ENCODE measurements at places on chromosomes 2 and 18. TPM values are rescaled to one million over a fixed set of nuclear protein-coding genes. Genes with fewer than 3 reads are reported as not detected.

GRCh38 chr2:100720445-100720844, 99.5 kb upstream of the NPAS2 start:
- no peak for DNase-seq

DNA sequence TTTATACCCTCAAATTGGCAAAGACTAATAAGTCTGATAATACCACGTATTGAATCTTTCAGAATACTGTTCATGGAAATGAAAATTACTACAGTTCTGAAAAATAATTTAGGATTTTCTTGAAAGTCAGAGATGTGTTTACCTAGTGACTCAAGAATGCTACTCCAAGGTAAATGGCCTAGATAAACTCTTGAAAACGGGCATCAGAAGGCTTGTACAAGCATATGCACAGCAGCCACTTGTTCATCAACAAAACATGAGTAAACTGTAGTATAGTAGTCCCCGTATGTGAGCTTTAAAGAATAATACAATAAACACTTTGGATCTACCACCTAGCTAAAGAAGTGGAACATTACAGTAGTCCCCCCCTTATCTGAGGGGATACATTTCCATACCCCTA, 157.5 kb downstream of the THADA start:
- DNase-seq, result no peak

The CCDC178 gene
- total RNA-seq, result 2.9 TPM

DNA sequence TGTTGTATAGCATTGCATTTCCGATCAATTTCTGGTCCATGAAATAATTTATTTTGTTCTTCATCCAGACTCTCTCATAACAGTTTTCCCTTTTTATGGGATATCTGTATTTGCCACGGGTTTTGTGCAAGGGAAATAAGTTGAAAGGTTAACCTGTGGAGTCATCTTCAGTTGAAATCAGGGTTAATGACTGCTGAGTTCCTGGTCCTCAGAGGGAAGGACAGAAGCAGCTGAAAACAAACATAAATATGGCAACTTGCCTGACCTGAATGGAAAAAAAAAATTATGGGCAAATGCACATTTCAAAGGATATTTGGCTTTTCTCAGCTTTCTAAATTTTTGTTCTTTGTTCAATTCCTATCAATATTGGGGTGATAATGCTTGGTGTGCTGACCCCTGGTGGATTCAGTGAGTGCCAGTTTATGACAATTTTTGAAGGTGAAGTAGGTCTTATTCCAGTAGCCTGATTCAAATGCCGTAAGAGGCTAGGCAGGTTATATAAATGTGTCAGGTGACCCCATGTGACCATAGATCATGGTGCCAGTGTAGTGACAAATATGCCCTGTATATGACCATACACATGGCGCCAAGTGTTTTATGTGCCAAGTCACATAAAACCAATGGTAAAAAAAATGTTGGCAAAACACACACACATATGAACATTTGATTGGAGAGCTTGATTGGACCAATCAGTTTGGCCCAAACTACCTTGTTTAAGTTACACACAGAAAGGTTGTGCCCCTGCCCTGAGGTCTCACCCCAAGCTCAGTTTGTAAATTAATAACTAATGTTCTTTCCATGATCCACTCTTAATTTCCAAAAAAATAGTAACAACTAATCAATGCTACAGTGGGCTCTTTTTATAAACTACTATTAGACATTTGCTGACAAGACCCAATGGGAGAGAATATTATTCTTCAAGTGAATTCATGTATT, 47.6 kb upstream of the FAM124B start:
- no peak for DNase-seq

DNA sequence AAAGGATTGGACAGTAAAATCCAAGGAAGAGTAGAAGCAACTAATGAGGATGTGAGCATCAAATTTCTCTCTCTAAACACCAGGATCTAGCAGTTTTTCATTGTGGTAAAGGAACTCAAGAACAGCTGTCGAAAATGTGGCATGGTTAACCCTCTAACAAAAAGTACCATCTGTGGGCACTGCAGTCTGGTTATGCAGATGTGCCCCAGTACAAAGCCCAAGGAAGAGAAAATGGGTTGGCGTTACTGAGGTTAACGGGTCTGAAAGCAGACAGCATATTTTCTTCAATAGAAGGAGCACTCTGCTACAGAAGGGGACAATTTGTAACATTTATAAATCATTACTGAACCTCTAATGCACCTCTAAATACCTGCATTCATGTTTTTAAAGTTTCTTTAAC, 253.0 kb upstream of the HNRNPA3 start:
- no peak for DNase-seq

The DYNAP gene
- total RNA-seq, result not detected

- no peak for DNase-seq
These were observed 502.2 kb upstream of the NRXN1 start for GRCh38 chr2:51534166-51534565.

GRCh38 chr2:225002656-225003045, 39.6 kb downstream of the DOCK10 start:
- DNase-seq, result no peak

The GCG gene
- total RNA-seq, result 0.41 TPM
